Stimulated activated CD4-positive, alpha-beta T cell treated with anti-CD3 and anti-CD28 coated beads, TNF-alpha, amount 100 ng/mL, for 1 hour (primary cell): ENCODE measurements at places on chromosomes 6 and 20.
A peak's percentile ranks its signal among the peaks of the same experiment; 100 is the strongest.

GRCh38 chr6:85537055-85537494, 56.6 kb downstream of the SNX14 start:
- no peak for DNase-seq

DNA sequence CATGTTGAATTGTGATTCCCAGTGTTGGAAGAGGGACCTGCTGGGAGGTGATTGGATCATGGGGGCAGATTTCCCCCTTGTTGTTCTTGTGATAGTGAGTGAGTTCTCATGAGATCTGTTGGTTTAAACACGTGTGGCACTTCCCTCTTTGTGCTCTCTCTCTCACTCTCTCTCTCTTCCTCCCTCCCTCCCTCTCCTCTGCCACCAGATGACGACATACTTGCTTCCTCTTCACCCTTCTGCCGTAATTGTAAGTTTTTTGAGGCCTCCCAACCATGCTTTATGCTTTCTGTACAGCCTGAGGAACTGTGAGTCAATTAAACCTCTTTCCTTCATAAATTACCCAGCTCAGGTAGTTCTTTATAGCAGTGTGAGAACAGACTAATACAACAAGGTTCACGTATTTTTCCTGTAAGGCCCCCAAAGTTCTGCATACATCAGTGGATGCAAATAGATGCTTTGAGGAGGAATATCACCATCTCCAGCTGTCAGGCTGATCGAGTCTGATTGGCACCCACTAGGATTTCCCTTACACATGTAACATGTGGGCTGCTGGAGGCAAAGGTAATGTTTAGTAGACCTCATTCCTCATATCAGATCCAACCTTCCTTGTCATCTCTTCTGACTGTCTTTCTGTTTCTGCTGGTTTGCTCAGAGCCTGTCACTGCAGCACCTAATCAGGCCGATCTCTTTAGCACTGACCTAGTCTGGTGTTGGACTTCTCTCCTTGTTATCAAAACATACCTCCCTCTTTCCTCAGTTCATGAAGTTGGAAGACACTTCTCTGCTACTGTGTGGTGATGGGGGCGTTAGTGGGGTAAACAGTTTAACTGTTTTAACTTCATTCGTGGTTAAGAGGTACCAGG, 54.3 kb upstream of the BACH2 start:
- peak; percentile 12 for DNase-seq

DNA sequence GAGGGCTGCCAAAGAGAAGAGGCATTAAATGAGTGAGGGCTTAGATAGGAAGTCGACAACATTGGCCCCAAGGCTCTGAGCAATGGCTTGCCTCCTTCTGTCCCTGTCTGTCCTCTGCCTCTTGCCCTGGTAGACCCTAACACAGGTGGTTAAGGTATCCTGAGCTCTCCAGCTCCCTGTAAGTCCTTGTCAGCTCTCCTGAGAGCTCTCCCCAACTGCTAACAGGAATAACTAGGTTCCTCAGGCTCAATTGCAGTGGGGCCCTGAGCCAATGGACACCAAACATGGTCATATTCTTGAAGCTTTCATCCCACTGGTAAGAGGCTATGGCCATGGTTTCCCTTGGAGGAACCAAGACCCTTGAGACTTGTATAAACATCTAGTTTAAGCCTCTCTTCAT, 5.0 kb upstream of the CPNE1 start:
- DNase-seq: no peak

DNA sequence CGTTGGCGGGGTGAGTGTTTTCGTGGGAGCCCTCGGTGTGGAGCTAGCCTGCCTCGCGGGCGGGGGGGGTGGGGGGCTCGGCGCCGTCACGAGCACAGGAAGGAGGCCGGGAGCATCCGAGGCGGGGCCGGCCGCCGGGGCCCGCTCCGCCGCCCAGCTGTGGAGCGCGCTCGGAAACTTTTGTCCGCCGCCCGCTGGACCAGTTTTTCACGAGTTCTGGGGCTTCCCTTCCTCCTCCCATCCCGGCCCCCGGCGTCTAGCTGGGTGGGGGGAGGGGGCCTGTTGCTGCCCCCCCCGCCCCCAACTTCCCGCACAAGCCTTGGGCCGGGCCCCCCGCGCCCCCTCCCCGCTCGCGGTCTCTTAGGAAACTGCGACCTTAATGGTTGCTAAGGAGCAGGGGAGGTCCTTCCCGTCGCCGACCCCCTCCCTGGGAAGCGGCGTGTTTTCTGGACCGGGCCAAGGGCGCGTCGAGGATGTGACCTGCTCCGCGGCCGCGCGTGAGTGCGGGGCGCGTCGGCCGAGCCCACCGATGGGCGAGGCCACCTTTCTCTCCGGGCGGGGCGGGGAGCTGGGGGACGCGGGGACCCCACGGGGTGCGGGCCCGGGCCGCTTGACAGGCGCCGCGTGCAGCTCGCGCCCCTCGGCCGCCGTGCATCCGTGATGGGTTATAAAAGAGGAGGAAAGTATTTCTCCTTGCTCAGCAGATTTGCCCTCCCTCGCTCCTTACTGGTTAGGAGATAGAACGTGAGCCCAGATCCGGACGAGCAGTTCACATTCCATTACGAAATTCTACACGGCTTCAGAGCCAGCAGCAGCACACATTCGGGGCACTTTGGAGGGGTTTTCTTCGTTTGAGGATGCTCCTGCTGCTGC, 1.4 kb downstream of the RREB1 start:
- DNase-seq: no peak

DNA sequence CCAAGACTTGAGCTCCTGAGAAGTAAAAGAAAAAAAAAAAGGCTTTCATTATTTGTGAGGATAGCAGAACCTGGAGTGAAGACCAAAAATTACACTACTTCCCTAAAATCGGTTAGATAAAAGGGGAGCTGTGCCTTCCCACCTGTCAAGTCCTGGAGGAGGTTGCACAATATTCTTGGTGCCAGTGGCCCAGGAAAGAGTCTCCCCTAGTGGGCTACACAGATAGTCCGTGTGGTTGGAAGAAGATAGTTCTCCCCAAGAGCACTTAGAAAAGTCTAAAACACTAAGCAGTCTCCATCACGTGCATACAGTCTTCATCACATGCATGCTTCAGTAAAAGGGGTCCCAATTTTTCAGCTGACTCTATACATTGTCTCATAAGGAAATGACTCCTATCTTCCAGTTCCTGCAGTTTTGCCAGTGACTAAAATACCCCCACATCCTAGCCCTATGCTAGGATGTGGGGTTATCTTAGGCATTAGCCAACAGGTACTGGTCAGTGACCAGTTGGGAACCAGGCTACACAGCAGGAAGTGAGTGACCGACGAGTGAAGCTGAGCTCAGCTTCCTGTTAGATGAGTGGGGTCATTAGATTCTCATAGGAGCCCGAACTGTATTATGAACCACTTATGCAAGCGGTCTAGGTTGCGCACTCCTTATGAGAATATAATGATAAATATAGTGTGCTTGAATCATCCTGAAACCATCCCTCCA, 199.5 kb upstream of the FAM83B start:
- no peak for DNase-seq

DNA sequence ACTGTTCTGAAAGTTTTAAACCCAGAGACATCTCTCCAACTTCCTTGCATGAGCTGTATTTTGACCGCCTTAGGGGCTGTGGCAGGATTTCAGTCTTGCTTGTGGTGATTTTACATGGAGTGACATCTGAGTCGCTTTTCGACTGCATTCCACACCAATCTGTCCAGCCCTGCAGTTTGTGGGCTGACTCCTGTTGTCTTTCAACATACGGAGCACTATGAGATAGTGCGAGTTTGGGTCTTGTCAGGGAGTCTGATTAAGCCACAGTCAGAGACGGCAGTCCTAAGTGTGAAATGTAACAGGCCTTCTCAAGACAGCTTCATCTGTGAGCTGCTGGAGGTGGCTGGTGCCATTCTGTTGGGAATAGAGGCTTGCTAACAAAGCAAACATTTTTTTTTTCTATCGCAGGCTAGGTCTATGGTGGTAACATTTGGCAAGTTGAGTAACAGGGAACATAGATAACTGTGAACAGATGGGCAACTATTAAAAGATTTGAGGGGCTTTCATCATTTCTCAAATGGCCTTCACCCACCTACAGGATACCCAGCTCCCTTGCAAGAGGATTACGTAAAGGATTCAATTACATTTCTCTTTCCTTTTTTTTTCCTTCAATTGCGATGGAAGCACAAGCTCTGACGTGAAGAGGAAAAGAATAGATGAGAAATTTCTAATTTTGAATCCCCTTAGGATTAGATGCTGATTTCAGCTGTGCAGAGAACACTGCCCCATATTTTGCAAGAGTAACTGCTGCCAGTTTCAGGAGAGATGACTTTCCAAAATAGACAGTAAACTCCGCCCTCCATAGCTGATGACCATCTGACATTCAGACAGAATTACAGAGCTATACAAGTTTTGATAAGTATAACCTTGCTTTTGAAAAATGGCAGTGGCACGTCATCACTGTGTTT, 25.1 kb downstream of the CAP2 start:
- DNase-seq: no peak

DNA sequence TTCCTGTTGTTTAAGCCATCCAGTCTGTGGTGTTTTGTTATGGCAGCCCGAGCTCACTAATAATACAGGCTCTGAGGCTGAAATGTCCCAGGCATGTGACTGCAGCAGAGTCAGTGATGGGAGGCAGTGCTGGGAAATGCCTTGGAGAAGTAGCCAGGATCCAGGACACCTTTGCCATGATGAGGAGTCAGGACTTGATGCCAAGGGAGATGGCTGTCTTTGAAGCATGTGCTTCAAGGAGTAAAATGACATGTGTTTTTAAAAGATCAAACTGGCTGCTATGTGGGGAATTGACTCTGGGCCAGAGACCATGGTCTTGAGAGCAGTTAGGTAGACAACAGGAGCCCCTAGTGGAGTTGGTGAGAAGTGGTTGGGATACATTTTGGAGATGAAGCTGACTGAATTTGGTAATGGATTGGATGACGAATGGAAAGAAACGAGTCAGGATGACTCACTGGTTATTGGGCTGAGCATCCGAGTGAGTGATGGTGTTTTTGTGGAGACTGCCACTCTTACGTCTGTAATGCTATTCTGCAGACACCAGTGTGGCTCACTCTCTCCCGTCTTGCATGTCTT, 322.2 kb downstream of the PLCB1 start:
- no peak for DNase-seq
